Uterine smooth muscle cell (primary cell): ENCODE measurements at places on chromosomes 7 and 10. TPM values are rescaled to one million over a fixed set of nuclear protein-coding genes. Genes with fewer than 3 reads are reported as not detected.

Gene TRIM56
- total RNA-seq, result 21.9 and 23.0 TPM in 2 replicates

Gene SLC13A1
- total RNA-seq, result not detected in 2 replicates

Gene OR6V1
- total RNA-seq, result not detected in 2 replicates

Gene KLF14
- under 0.01 and 0.11 TPM in 2 replicates for total RNA-seq

Gene AP1S1
- total RNA-seq, result 201 and 213 TPM in 2 replicates

Gene SPDYE9
- not detected in 2 replicates for total RNA-seq

Gene ORAI2
- total RNA-seq, result 68.0 and 73.5 TPM in 2 replicates
